ENCODE measurements at places on chromosomes 3 and 15.

DNA sequence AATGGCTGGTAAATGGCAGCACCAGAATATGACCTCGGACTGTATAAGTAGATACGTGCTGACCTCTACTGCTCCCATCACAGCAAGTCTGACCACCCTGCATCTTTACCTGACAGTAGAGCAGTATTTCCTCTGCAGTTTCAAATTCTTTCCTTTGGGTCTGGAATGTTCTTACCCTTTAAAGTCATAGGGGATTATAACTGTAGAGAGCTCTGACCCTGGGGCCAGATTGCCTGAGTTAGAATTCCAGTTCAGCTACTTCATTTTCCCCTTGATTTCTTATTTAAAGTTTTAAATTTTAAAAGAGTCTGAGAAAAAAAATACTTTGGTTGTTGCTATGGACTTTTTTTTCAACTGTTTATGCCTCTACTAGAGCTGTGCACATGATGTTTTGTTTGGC lies 237.7 kb downstream of the NR1D2 start:
- DNase-seq = no peak

DNA sequence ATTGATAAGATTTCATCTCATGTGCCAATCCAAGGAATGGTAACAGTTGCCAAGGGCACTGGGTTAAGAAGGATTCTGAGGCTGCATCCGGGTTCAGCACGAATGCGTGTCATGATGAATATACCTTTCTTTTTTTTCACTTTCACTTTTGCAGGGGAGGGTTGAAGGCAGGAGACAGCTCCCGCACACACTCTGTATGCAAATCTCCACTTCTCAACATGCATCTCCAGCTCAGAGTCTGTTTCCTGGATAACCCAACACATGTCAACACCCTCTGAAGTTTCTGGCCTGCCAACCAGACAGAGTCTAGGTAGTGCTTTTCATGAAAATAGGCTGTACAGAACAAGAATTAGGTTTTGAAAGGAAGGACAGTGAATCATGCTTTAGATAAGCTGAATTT lies 21.6 kb downstream of the B4GALT4 start:
- no peak for DNase-seq

GRCh38 chr15:41096178-41096577 lies 19.9 kb downstream of the INO80 start:
- DNase-seq = no peak

- no peak for DNase-seq
Measured at GRCh38 chr15:35305031-35305550, 220.0 kb upstream of the NANOGP8 start.

GRCh38 chr3:151690645-151691044 lies 43.1 kb upstream of the AADACL2 start:
- no peak for DNase-seq

DNA sequence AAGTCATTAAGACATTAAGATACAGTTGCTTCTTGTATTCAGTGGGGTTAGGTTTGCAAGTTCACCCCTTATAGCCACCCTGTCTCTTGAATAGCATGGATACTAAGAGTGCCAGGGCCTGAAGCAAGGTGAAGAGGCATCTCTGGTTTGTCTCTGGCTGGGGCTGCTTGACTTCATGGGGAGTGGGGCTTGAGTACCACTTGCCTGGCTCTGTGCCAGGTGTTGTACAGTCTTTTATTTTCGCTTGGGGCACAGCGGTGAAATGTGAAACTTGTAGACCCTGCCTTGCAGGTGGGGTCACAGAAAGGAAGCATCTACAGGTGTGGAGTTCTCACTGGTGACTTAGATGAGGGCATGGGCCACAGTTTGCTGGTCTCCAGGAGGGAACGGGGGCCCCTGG lies 152.1 kb downstream of the PDE8A start:
- DNase-seq = no peak

DNA sequence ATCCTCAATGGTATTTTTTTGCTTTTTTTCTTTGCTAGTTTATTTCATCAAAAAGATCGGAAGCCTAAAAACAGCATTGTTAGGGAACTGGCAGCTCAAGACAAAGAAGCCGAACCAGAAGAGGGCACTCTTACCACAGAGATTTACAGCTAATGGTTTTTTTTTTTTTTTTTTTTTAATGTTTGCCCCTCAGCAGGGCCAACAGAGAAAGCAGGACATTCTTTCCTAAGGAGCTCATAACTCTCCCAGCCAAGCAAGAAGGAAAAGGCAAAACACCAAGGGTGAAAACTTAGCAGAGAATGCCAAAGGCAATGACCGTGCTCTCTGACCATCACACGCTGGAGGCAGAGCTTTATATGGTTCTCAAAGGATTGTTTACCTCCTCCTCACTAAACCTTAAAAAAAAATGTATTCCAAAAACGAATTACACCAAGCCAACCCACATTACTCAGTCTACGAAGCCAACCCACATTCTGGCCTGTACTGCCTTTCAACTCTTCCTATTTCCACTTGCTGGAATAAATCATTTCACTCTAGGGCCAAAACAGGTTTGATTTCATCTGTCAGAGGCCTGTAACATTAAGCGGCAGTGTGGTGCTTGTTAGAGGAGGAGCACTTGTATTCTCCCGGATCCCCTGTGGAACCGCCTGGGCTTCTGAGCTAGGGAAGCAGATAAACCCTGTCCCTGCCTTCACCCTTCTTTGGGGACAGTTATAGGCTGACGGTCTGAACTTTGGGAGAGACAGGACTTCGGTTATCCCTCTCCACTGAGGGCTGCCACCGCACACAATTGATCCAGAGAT lies 35.6 kb upstream of the GYG1 start:
- peak; percentile 48 for DNase-seq

GRCh38 chr3:12938258-12938711 lies 96.9 kb upstream of the RPL32 start:
- peak; percentile 34 for DNase-seq

GRCh38 chr3:46300461-46300789 lies 53.5 kb upstream of the CCR2 start:
- DNase-seq = no peak

DNA sequence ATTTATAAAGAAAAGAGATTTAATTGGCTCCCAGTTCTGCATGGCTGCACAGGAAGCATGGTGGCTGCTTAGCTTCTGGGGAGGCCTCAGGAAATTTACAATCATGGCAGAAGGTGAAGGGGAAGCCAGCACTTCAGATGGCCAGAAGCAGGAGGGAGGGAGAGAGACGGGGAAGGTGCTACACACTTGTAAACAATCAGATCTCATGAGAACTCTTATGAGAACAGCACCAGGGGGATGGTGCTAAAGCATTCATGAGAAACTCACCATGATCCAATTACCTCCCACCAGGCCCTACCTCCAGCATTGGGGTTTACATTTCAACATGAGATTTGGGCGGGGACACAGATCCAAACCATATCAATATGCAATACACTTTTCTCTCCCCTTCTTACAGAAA lies 73.7 kb downstream of the ECT2 start:
- DNase-seq = no peak

DNA sequence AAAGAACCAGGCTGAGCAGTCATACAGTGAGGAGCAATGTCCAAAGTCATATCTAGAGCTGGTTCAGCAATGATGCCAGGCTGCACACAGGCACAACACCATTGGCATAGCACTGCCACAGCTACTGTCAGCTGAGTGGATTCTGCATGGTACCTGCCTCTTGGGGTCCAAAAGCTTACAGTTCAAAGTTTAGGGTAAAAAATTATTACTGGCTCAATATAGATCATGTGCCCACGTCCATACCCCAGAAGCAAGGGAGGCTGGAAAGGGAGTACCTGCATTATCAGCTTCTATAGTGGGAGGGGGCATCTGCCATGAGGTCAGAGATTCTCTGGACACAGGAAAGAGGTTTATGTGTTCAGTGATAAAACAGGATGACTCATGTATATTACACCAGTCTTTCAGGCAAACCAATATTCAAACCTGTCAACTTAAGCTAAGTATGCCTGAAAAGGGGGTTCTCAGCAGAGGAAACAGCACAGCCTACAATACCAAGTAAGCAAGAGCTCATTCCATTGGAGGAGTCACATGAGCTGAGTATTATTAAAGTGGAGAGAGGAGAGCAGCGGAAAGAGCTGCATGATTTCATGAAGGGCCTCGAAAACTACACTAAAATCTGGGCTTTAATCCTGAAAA lies 99.0 kb downstream of the ANO10 start:
- DNase-seq = no peak

DNA sequence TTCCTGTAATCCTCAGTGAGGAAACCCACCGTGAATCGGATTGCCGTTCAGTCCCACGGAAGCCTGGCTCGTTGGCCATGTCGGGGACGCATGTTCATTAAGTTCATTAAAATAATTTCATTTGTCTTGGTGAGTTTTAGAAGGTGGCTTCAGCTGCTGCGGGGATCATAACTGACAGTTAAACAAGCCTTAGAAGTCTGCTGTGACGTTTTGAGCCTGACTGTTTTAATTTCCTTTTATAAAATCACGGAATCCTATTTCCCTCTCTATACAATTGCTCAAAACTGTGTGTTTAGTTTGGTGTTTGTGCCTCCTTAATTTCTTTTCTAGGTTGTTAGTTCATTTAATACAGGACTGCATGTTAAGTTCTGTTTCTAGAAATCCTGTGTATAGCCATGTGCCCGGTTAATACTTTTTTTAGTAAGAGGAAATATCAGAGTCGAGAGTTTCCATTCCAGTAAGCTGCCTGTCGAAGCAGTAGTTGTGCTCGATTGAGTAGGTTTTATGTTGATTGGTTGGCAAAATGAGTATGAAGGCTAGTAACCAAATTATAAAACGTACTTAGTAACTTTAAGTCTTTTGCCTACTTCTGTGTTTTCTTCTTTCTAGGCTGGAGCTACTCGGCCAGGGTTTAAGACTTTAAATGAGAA lies 705 bp downstream of the NIPA2 start:
- DNase-seq = no peak
